ENCODE measurements at places on chromosomes 12 and 14. TPM values are rescaled to one million over a fixed set of nuclear protein-coding genes. Genes with fewer than 3 reads are reported as not detected.

The SERPINA9 gene
- not detected for total RNA-seq

DNA sequence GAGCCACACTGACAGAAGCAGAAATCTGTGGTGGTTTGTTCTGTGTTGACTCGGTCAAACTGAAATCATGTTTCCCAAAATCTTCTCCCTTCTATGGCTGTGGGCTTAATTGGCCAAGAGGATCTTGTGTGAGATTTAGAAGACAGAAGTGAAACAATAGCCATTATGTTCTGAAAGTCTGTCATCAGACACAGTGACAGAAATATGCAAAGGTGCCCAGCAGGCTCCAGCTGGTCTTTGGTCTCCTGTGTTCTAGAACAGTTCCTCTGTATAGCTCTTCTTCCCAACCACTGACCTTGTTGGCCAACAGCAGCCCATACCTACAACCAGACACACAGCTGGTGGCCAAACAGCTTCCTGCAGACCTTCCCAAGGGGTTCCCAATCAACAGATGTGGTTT, 25.0 kb upstream of the COCH start:
- H3K27ac ChIP-seq: no peak overlapping the region
- H3K27me3 ChIP-seq: peaks cover 21% of the 10 kb centered on the region
- H3K36me3 ChIP-seq: no peaks in the 10 kb centered on the region

GRCh38 chr12:6979021-6979420, 8.3 kb downstream of the EMG1 start:
- H3K4me1 ChIP-seq: peaks cover 2% of the 10 kb centered on the region
- H3K27me3 ChIP-seq: no peaks in the 10 kb centered on the region
- no peak for DNase-seq
- no peak overlapping the region for H3K4me3 ChIP-seq

DNA sequence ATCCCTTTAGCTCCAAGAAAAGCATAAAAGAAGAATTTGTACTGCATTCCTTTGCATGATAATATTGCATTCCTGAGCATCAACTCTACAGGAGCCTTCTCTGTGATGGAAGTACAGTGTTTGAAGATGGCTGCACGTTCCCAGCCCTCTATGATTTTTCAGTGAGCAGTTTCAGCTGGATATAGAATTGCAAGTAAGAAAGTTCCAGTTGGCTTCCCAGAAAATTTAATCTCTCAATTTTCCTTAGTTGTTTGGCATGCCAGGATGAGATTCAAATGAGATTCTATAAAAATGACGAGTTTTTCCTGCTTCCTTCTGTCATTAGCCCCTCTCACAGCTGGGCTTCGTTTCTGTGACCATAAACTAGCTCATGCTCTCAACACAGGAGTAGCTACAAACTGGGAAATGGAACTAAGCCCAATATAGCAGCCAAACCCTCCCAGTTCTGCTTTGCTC, 109.9 kb downstream of the TTC8 start:
- DNase-seq: no peak
- H3K36me3 ChIP-seq: no peaks in the 10 kb centered on the region
- no peak overlapping the region for H3K4me3 ChIP-seq
- no peaks in the 10 kb centered on the region for H3K27me3 ChIP-seq
- no peak overlapping the region for H3K27ac ChIP-seq

DNA sequence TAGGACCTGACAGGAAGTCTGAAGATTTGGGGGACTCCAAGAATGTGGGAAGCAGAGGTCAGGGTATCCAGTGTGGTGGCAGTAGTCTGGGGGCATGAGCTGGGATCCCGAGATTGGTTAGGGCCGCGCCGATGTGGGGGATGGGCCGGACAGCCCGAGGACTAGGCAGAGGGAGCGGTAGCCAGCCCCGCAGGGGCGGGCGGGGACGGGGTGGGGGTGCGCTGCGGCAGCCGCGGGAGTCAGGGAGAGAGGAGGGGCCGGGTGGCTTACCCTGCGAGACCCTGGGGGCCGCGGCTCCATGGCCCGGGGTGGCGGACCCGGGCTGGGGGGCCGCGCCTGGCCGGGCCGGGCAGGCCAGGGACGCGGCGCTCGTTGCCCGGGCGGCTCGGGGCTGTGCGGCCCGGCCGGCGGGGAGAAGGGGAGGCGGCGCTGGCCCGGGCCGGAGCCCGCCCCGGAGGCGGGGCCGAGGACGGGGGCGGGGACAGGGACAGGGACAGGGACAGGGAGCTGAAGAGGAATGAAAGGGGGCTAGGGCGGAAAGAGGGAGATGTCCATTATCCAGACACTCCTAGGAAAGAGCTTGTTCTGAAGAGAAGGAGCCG, 5.6 kb downstream of the ZNF385A start:
- H3K4me3 ChIP-seq: peak overlapping the region; percentile 49
- DNase-seq: no peak
- H3K27ac ChIP-seq: no peak overlapping the region
- H3K27me3 ChIP-seq: peaks cover 12% of the 10 kb centered on the region

- H3K4me1 ChIP-seq: no peaks in the 10 kb centered on the region
- H3K27ac ChIP-seq: no peak overlapping the region
- DNase-seq: no peak
- peaks cover 4% of the 10 kb centered on the region for H3K27me3 ChIP-seq
Observed at GRCh38 chr12:15151161-15152091, 69.8 kb downstream of the RERG start.

DNA sequence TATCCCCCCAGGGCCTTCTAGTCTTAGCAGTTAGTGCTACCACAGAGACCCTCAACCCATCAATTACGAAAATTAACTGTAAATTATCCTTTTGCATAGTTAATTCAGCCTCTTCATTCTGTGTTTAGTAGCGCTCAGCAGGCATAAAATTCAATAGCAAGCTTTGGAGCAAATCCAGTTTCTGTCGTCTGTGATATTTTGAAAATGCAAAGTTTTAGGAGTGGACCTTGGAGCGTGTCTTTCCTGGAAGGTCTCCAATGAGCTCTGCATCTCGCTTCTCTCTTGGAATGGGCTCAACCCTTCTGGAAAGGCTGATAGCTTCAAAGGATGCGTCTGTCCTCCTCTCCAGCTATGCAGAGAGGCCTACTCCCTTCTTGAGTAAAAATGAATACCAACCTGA, 222.9 kb downstream of the SLC15A4 start:
- no peaks in the 10 kb centered on the region for H3K36me3 ChIP-seq
- H3K4me1 ChIP-seq: no peaks in the 10 kb centered on the region
- no peak for DNase-seq
- H3K27me3 ChIP-seq: no peaks in the 10 kb centered on the region

DNA sequence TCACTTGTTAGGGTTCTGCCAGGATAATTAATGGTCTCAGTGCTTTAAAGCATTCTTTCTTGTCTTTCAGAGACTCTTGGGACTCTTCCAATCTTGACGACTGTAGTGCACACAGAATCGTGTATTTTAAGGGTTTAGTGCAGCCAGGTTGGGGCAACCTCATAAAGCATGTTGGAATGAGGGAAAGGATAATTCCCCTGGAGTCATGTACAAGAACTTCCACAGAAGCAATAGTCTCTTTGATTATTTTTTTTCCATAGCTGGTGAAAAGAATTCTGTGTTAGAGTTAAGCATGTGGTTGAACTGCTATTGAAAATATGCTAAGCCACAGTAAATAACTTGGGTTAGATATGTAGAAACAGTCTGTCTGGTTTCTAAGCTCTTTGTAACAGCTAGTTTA, 246.8 kb upstream of the DAAM1 start:
- H3K4me3 ChIP-seq: no peak overlapping the region
- H3K36me3 ChIP-seq: no peaks in the 10 kb centered on the region

Data from activated T-helper 2 cell treated with anti-CD3 and anti-CD28 coated beads, Interferon-gamma antibody, Interleukin-2, Interleukin-4, amounts not matched to agents 10 μg/mL and 5 μg/mL and 100 μg/mL, durations not matched to agents 14 hours and 24 hours and 36 hours (primary cell).